ENCODE measurements at places on chromosomes 6 and 20. TPM values are rescaled to one million over a fixed set of nuclear protein-coding genes. Genes with fewer than 3 reads are reported as not detected.

The ABHD16B gene
- not detected for total RNA-seq

The AK9 gene
- total RNA-seq = 4.6 TPM

The DUSP15 gene
- 0.82 TPM for total RNA-seq

The FGD2 gene
- total RNA-seq = 60.3 TPM

The RIPPLY2 gene
- not detected for total RNA-seq

The BCKDHB gene
- total RNA-seq = 26.1 TPM

The WFDC2 gene
- total RNA-seq = 258 TPM

The OLIG3 gene
- not detected for total RNA-seq

The FRK gene
- total RNA-seq = 8.5 TPM

The CRISP3 gene
- total RNA-seq = not detected

The PANK2 gene
- total RNA-seq = 39.4 TPM

The COL11A2 gene
- 0.87 TPM for total RNA-seq

The ZBTB24 gene
- 7.7 TPM for total RNA-seq

The PPP1R3D gene
- 13.4 TPM for total RNA-seq

The FBXO5 gene
- total RNA-seq = 6.6 TPM

The PROCR gene
- 21.7 TPM for total RNA-seq

The XKR7 gene
- total RNA-seq = 0.05 TPM

The SLC22A7 gene
- total RNA-seq = not detected

The RAB32 gene
- total RNA-seq = 48.7 TPM

The ZBP1 gene
- total RNA-seq = 5.3 TPM

The LRRN4 gene
- total RNA-seq = 44.3 TPM

The SRMS gene
- total RNA-seq = not detected

The LHFPL5 gene
- total RNA-seq = not detected

The EFCAB8 gene
- total RNA-seq = 1.0 TPM

The CYP39A1 gene
- 4.5 TPM for total RNA-seq

The BEND6 gene
- 3.8 TPM for total RNA-seq

The SSTR4 gene
- not detected for total RNA-seq

The POPDC3 gene
- total RNA-seq = 0.41 TPM

The KCNQ2 gene
- total RNA-seq = not detected

The MEI4 gene
- not detected for total RNA-seq

The HCRTR2 gene
- not detected for total RNA-seq

The BPIFB2 gene
- total RNA-seq = not detected

All from left lung (tissue), 14 donors.